ENCODE measurements at places on chromosomes 6 and 20. TPM values are rescaled to one million over a fixed set of nuclear protein-coding genes. Genes with fewer than 3 reads are reported as not detected.

Gene FERMT1
- total RNA-seq = 28.4 TPM

Gene MLIP
- 13.0 TPM for total RNA-seq

Gene PNLDC1
- total RNA-seq = 1.5 TPM

Gene BANF2
- not detected for total RNA-seq

Gene CBLN4
- total RNA-seq = not detected

Gene ZBTB2
- total RNA-seq = 12.3 TPM

Gene PPP1R14C
- total RNA-seq = 118 TPM

Gene UBD
- total RNA-seq = not detected

Gene HLA-DRB1
- 65.7 TPM for total RNA-seq

Gene ZFP57
- 4.6 TPM for total RNA-seq

Gene BMP6
- 8.4 TPM for total RNA-seq

Gene FABP7
- total RNA-seq = 29.9 TPM

Data from lower leg skin (tissue), 4 donors.